ENCODE measurements at places on chromosomes 3 and 15. TPM values are rescaled to one million over a fixed set of nuclear protein-coding genes. Genes with fewer than 3 reads are reported as not detected.
A peak's percentile ranks its signal among the peaks of the same experiment; 100 is the strongest.

GRCh38 chr3:139555249-139555648 is 15.7 kb upstream of the RBP1 start:
- DNase-seq, result no peak

DNA sequence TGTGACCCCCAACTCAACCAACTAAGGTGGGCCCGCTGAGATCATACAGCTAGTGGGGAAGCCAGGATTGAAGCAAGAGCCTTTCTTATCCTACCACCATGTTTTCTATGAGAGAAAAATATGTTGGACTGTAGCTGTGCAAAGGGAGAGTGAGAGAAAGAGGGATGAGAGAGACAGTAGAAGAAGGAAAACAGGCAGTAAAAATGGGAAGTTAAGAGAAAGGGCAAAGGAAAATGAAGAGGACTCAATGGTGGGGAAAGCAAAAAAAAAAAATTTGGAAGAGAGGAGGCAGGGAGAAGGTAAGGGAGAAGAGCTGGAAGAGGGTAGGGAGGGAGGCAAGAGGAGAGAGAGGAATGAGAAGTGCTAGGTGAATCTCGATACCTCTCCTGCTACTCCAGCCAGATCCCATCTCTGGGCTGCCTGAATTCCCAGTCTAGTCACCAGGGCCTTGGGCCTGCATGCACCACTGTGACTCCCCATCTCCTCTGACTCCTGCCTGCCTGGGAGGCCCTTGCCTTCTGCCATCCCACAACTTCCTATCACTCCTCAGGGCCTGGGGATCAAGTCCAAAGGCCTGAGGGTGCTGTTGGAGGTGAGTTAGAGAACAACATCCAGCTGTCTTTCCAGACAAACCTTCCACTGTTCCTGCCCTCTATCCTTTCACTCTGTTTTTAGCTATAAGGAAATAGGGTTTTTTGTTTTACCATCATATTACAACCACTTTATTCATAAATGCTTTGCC is 15.7 kb downstream of the FAM81A start:
- no peak for DNase-seq

- no peak for DNase-seq
These were observed 272.9 kb upstream of the TPM1 start for GRCh38 chr15:62769604-62770003.

- peak; percentile 16 for DNase-seq
These were observed 384.5 kb upstream of the IL12A start for GRCh38 chr3:159604151-159604581.

DNA sequence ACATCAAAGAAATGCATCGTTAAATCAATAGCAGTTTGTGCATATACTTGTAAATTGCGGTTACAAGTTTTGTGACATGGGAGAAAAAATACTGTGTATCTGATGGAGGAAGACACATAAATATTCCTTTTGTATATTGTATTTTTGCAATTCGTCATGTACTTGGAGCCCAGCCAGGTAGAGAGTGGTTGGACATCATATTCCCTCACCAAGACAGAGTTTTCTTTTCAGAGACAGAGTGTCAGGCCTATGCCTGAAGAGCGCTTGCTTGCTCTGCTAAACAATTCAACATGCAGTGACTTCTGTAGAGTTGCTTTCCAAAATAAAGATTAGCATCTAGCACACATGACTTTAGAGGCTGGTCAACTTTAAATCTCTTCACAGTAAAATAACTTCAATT is 24.8 kb upstream of the MEIS2 start:
- DNase-seq, result no peak

- DNase-seq, result no peak
These were observed 21.5 kb downstream of the THOC7 start for GRCh38 chr3:63842127-63842526.

- DNase-seq, result no peak
These were observed 32.8 kb upstream of the SSR3 start for GRCh38 chr3:156587760-156588069.

DNA sequence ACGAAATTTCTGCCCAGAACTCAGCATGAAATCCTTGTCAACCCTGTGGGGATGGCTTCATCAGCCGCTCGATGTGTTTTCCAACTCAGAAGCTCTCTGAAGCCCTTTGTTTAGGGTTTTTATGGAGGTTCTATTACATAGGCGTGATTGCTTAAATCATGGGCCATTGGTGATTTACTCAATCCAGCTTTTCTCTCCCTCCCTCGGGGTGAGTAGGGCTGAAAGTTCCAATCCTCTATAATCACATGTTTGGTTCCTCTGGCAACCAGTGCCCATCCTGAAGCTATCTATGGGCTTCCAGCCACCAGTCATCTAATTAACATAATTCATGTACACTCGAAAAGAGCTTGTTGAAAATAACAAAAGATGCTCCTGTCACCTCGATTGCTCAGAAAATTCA is 51.6 kb downstream of the GATM start:
- no peak for DNase-seq

GRCh38 chr3:64395490-64395889 is 170.2 kb upstream of the PRICKLE2 start:
- no peak for DNase-seq

DNA sequence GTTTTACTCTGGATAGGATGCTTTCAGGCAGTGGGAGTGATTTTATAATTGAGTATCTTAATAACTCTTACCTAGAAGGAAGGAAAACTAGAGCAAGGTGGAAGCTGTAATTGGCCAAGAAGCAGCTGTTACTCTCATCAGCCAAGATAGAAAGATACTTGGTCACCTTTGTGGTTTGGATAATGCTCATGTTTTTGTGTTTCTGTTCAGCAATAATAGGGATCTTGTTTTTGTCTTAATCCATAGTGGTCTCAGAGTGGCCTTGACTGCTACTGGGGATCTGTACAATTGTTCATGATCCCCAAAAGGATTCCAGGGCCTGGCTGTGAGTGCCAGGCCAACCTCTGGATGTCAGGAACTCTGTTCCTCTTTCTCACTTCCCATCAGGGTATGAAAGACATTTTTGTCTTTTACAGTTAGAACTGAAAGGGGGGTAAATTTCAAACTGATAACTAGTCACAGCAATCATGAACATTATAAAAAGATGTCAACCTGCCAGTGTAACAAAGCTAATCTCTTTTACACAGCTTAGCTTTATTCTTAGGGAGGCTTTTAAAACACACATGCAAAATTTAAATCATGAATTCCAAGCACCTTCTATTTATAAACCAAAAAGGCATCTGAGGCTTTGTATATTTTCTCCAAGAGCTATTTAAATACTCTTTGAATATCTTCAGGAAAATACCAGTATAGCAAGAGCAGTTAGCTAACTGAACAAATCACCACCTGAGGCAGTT is 6.0 kb downstream of the UBL7 start:
- no peak for DNase-seq

Gene STRA6
- total RNA-seq, result 0.26 TPM

Gene IGDCC3
- total RNA-seq, result 0.82 TPM

Gene GOLGA8G
- total RNA-seq, result not detected

Gene GPR62
- not detected for total RNA-seq

Gene CXCR6
- 8.7 TPM for total RNA-seq

Gene GNAT1
- total RNA-seq, result not detected

Gene TMCO5A
- total RNA-seq, result not detected

Gene SUSD5
- 4.4 TPM for total RNA-seq

Gene BDH1
- total RNA-seq, result 11.7 TPM

Gene COL6A5
- total RNA-seq, result not detected

Gene BOC
- 169 TPM for total RNA-seq
